ENCODE measurements at places on chromosomes 6 and 20. TPM values are rescaled to one million over a fixed set of nuclear protein-coding genes. Genes with fewer than 3 reads are reported as not detected.

DNA sequence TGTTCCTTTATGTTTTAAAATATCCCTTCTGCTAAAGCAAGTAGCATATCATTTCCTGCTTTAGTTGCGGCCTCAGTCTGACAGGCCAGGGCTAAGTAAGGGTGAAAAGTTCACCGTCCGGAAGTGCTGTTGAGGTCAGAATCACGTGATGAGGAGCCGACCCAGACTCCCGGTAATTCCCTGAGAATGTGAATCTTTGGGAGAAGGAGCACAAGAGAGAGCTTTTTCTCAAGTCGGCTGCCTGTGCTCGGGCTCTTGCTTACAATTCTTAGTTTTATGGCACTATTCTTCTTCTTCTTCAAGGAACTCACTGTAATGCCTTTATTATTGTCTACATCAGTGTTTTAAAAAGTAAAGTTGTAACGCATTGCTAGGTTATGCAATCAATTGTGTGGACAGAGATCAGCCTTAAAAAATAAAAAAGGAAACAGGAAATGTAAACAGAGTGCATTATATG is 309.3 kb downstream of the PRL start:
- peak; percentile 97 for DNase-seq

Gene FUT9
- not detected for polyA plus RNA-seq

DNA sequence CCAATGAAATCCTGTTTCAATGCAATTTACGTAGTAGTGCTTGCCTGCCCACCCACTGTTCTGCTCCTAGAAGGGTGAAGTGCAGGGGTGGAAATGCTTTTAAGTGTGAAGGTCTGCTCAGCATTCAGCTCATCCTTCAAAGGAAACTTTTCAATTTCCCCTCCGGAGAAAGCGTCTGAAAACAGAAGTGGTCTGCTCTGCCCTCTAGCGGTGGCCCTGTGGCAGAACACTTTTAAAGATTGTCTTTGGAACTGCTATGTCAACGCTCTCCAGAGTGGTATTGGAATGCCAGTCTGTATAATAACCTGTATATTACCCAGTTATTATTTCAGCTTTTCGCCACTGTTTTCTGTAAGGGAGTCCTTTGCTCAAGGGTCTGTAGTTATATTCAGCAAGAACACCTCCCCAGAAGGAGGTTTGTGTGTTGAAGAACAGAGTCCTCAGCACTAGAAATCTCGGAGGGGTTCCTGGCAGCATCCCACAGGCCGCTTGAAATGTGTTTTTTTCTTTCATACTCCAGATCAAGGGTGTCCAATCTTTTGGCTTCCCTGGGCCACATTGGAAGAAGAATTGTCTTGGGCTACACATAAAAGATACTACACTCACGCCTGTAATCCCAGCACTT is 63.1 kb upstream of the KLHL31 start:
- peak; percentile 49 for DNase-seq

DNA sequence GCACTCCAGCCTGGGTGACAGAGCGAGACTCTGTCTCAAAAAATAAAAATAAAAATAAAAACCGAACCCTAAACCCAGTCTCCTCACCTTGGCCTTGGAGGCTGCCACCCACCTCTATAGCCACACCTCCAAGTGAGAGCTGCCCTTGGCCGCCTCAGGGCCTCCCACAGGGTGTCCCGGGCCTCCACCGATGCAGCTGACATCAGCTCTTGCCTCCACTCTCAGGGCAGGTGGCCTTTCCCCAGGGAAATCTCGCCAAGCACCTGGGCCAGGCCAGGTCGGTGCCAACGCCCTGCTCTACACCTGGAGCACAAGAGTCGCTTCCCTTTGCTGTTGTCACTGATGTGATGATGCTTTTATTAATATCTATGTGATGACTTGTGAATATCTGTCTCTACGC is 8.9 kb upstream of the MYL9 start:
- DNase-seq: no peak

DNA sequence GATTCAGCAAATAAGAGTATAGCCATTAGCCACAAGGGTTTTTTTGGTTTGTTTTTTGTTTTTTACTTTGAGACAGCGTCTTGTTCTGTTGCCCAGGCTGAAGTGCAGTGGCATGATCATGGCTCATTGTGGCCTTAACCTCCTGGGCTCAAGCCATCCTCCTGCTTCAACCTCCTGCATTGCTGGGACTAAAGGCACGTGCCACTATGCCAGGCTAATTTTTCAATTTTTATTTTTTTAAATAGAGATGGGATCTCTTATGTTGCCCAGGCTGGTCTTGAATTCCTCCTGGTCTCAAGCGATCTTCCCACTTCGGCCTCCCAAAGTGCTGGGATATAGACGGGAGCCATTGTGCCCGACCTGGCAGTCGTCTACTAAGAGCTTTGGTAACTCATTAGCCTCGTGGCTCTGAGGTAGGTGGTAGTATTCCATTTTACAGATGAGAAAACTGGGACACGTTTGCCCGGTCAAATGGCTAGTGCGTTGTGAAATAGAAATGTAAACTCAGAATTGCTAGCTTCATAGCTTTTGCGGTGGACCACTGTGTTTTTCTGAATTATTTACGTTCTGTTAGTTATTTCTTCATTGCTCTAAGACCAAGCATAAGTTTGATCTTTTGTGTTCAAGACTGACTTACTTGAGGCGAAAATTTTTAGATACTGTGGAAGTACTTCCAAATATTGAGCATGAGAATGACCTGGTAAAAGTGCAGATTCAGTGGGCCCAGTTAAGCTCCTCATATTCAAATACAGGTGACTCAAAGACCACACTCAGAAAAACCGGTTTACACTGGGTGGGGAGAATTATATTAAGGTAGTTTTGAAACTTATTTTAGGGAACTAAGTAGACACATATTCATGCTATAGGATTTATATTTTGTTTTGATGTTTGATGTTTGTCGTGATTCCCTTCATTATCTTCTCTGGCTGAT is 2.1 kb downstream of the PANK2 start:
- no peak for DNase-seq

DNA sequence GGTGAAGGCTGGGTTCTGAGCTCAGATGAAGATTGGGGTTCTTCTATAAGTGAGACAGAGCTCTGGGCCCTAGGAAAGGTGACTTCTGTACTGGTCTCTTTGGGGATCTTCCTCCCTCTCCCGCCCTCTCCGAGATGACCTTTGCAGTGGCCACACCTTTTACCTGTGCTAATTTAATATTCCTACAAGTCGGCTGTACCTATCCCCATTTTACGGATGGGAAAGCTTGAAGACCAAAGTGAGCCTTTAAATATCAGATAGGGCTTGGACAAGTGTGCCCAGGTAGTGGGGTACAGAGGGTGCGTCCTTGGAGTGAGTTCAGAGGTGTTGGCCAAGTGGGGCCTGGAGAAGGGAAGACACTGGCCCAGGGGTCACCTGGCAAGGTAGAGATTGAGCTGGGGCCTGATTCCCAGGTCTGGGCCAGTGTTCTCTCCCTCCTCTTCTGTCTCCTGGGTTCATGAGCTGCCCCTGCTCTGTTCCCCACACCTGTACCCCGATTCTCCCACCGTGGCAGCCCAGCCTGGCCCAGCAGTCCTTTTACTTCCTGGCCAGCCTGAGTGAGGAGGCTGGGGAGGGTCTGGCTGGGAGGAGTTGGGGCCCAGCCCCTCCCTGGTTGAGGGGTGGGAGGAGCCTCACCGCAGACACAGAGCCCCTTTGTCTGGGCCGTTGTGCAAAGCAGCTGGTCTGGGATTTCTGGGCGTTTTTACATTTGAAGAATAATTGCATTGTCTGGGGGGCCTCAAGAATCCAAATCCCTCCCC is 152.1 kb upstream of the RNF24 start:
- no peak for DNase-seq

DNA sequence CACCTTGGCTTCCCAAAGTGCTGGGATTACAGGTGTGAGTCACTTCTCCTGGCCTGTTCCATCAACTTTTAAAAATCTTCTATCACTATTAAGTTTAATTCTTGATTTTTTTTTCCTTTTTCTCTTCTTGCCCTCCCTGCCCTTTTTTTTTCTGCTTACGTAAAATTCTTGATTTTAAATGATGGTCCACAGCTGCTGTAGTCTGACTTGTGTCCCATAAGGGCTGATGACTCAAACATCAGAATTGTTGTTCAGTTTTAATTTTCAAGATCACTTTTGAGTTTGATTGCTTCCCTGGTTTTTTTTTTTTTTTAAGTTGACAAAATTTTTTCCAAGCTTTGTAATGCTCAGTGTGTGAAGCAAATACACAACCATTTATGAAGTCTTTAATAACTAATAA is 61.9 kb downstream of the CBFA2T2 start:
- DNase-seq: peak; percentile 73

DNA sequence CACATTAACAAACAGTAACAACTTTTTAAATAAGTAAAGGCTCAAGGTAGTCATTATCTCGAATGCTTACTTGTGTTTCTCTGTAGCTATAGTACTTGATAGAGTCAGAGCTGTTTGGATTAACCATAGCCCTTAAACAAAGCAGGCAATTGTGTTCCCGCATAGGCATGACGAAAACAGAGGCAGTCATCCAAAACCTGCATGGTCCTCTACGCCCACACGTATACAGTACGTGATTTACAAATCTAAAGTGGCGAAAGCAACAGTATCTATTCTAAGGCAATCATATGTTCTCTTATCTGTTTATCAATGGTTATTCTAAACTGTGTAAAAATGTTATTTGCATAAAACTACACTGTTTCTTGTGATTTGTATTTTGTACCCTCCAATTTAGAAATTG is 31.8 kb downstream of the HFE start:
- DNase-seq: peak; percentile 74

- DNase-seq: peak; percentile 85
Measured at GRCh38 chr6:130600880-130601341, 226.3 kb upstream of the SMLR1 start.

DNA sequence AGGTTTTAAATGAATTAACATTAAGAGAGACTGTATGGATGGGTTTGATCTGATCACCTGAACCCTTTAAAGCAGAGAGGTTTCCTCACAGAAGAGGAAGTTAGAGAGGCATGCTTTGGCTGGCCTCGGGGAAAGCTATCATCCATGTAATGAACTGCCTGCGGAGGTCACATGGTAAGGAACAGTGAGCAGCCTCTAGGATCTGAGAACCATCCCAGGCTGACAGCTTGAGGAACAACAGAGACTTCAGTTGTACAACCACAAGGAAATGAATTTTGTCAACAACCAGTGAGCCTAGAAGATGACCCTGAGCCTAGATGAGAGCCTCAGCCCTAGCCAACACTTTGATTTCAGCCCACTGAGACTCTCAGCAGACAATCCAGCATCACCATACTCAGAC is 2.9 kb upstream of the COL21A1 start:
- no peak for DNase-seq

Gene BNIP5
- polyA plus RNA-seq: not detected

- DNase-seq: no peak
Measured at GRCh38 chr20:62040381-62040922, 25.2 kb downstream of the TAF4 start.

GRCh38 chr6:163526346-163526745 is 111.8 kb downstream of the QKI start:
- DNase-seq: no peak

Measured in IMR-90 (cell line).